SK-N-SH treated with all-trans-retinoic acid at 6 μM for 48 hours (cell line): ENCODE measurements at places on chromosomes 4 and X.

GRCh38 chr4:98055800-98056501, 87.3 kb downstream of the STPG2 start:
- ATAC-seq = no peak

DNA sequence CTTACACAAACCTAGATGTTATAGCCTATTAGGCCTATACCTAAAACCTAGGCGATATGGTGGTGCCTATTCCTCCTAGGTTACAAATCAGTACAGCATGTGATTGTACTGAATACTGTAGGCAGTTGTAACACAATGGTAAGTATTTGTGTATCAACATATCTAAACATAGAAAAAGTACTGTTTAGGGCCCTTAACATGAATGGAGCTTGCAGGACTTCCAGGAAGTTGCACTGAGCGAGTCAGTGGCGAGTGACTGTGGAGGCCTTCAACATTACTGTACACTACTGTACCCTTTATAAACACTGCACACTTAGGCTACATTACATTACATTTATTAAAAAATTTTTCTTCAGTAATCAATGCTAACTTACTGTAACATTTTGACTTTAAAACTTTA, 37.8 kb downstream of the WWC2 start:
- no peak for ATAC-seq

DNA sequence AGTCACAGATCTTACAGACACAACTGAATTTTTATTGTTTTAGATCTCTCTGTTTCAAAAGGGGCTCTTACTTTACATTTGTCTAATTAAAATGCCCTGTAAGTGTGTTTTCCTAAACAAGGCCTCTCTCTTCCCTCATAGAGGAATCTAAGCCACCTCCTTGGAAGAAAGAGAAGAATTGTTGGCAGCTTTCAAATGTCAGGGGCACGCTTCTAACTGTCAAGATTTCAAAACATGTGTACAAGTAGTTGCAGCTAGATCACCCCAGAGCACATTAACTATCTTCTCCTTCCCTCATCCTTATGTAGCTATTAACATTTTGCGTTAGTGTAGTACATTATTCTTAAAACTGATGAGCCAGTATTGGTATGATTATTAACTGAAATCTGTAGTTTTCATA, 266.5 kb upstream of the BOD1L1 start:
- no peak for ATAC-seq

- ATAC-seq = no peak
These were observed 152.3 kb downstream of the DCLK2 start for GRCh38 chr4:150230561-150230960.

- ATAC-seq = no peak
These were observed 118.6 kb downstream of the COL4A5 start for GRCh38 chrX:108558217-108558616.

GRCh38 chrX:68822641-68823410, 6.0 kb upstream of the EFNB1 start:
- ATAC-seq = peak; percentile 94

DNA sequence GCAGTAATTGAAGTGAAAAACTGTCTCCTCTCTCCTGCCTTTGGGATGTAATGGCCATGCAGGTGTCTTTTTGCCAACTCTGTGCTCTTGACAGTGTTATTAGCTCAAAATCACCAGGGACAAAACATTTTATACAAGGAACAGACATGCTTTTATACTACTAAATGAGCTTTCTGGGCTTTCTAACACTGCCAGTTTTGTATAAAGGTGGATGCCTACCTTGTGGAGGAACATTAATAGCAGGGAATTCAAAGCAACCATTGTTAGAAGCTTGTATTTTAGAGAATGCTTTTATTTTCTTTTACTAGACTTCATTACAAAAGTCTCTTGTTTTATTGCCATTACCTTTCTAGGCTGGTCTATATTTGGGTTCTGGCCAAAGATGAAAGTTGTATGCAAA, 54.7 kb upstream of the ARSJ start:
- no peak for ATAC-seq

GRCh38 chrX:16191605-16192004, 24.3 kb downstream of the MAGEB17 start:
- ATAC-seq = no peak

DNA sequence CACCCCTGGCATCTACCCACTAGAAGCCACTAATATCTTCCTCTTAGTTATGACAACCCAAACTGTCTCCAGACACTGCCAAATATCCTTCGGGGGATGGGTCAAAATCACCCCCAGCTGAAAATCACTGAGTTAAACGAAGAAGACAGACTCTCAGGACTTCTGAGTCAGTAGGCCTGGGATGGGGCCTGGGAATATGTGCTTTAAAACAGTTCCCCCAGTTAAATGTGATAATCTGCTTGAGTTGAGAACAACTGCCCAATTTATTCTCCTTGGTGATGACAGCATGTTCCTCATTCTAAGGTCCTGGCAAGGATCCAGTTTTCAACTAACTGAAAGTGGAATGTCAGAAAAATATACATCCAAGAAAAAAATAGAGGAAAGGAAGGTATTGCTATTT, 52.4 kb downstream of the CBLL2 start:
- ATAC-seq = peak; percentile 52; the same call in 2 of the 3 replicates

DNA sequence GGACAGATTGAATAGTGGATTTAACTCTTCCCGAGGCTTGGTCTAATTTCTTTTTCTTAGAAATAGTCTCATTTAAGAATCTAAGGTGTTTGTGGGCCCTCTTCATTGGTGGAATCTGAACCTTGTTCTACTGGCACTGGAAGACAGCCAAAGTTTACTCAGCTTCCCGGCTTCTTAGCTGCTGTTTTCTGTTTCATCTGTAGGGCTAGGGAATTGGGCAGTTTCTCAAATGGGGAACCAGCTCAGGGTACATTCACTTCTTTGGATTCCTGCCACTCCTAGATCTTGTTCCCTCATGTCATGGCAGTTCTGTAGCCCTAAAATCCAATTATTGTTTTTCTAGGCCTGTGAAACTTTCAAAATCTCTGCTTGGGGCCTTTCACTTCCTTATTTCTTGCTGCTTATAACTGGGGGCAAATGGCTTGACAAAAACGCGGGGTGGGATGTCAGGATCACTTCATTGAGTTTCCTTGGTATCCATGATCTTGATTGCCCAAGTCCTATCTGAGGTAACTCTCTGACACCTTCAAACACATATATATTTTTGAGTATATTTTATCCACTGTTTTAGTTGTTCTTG, 985.0 kb downstream of the C4orf33 start:
- ATAC-seq = no peak

DNA sequence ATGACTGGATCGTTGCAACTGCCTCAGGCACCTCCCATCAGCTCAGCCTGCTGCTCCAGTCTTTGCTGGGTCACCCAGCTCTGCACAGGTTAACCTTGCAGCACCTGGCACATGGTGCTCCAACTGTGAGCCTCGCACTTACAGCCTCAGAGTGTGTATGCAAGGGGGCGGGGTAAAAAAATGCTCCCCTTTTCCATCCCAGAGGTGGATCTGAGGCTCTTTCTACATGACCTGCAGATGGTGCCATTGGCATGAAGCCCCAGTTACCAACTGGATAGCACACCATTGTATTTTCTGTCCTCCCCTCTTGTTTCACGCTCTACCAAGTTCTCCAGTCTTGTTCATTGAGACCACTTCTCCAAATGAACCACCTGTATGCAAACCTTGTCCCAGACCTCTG, 46.2 kb upstream of the TRPC3 start:
- no peak for ATAC-seq

DNA sequence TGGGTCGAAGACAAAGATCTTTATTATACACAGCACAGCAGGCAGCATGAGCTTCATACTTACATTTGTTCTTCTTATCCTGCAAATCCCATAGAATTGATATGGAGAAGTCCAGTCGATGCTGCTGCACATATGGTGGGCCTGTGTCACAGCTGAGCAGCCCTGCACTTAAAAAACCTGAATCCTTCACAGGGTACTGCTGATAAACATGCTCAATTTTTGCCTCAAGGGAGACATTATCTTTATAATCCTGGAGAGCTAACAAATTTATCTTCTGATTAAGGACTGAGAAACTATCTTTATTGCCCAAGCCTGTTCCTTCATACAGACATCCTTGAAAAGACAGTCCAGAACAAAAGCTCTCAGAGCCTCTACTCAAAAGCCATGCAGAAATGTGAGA, 434.4 kb upstream of the FAM47C start:
- ATAC-seq = no peak

- no peak for ATAC-seq
These were observed 144.8 kb downstream of the COL25A1 start for GRCh38 chr4:109157696-109158095.

DNA sequence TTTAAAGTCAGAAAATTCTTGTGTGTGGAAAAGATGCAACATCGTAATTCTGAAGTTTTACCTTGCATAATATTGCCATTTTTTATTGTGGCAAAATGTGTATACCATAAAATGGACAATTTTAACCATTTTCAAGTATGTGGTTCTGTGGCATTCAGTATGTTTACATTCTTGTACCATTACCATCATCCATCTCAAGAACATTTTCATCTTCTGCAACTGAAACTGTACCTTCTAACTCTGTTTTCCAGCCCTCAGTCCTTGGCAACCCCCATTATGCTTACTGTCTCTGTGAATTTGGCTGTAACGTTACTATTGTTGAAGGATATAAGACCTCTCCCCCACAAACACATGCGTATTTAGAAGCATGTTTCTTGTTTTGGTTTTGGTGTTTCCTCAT, 123.2 kb downstream of the BMPR1B start:
- no peak for ATAC-seq

DNA sequence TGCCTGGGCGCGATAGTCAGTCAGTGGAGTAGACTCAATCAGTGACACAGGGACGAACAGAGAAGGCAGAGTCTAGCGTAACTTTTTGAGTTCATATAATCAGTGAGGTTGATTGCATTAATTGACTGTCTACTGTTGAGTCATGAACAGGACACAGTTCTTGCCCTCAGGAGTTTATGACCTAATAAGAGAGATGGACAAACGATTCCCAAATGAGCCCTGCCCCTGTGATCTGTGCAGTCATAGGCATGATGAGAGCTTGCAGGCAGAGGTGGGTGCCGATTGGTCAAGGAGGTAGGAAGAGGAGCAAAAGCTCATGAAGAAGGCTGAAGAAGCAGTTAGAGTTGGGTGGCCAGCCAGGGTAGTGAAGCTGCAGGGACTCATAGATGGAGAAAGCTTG, 57.1 kb downstream of the ADD1 start:
- no peak for ATAC-seq

DNA sequence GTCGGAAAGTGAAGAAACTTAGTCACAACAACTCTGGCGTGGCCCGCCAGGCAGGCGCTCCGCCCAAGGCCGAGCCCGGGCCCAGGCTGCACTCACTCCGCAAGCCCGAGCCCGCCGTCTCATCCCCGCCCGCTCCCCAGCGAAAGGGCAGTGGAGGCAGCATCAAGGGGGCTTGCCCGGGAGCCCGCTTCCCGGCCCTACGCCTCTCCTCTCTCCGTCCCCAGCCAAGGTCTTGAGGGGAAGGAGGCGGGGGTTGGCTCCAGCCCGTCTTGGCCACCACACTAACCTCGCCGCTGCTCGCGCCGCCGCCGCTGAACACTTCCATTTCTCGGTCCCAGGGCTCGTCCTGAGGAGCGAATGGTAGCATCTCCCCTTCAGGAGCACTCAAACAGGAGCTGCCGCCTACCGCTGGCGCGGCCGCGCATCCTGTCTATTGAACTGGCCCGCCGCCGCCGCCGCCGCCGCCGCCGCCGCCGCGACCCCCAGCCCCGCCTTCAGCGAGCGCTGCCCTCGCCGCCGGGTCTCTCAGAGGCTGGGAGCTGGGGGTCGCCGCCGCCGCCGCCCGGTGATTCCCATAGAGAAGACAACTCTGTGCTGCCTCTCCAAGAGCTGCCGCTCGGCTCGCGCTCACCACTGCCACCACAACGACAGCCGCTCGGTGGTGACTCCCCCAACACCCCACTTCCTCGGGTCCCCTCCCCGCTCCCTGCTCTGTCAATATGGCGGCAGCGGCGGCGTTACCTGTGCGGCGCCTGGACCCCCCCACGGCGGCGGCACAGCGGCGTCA, at the start of gene RPS6KA6:
TSS of gene RPS6KA6 (minus strand) at position 667 of the 787 bp plus-strand sequence. CDS start at position 367, 300 bp downstream.
- ATAC-seq = peak; percentile 79

DNA sequence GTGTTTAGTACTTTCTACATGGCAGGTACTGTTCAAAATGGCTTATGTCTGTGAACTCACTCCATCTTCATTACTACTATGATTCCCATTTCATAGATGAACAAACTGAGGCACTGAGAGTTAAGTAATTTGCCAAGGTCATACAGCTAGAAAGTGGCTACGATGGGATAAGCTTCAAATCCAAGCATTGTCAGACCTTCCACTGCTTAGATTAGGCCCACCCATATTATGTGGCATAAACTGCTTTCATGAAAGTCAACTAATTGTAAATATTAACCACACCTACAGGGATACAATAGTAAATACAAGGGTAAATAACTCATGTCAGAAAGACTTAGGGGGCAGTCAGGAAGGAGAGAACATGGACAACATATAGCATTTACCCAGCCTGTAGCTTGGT, 68.8 kb downstream of the SLITRK2 start:
- ATAC-seq = no peak

DNA sequence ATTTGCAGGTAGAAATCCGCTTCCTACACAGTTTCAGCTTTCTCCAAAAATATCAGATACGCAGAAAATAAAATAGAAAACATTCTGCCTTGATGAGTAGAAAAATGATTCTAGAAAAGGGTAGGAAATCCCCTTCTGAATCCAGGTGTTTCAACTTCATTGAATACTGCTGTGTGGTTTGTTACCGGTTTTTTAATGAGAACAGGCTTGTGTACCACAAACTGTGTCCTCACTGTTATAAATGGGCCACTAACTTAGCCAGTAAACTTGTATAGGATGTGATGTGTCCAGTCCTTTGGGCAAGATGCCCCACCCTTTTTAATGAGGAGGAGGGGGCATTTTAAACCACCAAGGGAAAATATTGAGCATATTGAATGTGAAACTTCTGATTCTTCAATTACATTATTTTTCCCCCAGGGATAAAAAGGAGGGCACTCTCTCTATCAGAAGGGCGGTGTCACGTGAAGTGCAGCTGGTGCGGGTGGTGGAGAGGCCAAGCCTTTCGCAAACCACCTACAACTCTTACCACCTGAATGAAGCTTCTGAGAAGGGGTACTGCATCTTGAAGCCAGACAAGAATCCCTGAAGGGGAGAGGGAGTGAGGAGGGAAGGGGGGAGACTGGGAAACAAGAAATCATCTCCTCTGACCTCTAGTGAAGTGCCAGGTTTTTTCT, 4.5 kb downstream of the CXXC4 start:
- ATAC-seq = no peak

GRCh38 chr4:119825696-119826095, 197.1 kb upstream of the PDE5A start:
- no peak for ATAC-seq

GRCh38 chrX:1833656-1834360, 218.9 kb downstream of the ASMT start:
- no peak for ATAC-seq

- ATAC-seq = peak; percentile 64
These were observed 12.0 kb downstream of the MAB21L2 start for GRCh38 chr4:150593996-150594395.

DNA sequence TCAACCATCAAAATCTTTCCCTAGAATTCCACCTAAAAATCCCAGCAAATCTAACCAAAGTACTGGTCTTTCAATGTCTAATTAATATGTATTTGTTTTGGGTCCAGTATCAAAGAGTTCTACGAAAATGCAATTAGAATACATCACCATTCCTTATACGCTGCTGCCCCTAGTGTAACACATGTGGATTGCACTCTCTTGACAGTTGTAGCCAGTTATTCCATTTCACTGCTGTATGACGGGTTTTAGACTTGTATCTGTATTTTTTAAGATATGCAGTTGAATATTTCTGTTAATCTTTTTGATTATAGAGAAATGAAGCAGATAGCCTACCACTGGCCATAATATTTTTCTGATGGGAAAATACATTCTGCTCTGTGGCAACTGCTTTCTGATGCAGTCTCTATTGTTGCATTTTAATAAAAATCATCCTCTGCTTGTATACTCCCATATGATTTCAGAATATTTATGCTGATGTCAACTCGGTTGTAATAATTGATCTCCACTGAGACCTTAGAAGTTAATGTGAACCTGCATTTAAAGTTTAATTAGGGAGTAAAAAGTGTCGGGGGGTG, 17.1 kb upstream of the PAGE2B start:
- ATAC-seq = peak; percentile 91
